ENCODE measurements at places on chromosomes 5 and 9.

GRCh38 chr9:1083325-1083913, 33.3 kb downstream of the DMRT2 start:
- DNase-seq = no peak

- DNase-seq = no peak
These were observed 2.6 kb upstream of the MSX2 start for GRCh38 chr5:174721530-174722432.

DNA sequence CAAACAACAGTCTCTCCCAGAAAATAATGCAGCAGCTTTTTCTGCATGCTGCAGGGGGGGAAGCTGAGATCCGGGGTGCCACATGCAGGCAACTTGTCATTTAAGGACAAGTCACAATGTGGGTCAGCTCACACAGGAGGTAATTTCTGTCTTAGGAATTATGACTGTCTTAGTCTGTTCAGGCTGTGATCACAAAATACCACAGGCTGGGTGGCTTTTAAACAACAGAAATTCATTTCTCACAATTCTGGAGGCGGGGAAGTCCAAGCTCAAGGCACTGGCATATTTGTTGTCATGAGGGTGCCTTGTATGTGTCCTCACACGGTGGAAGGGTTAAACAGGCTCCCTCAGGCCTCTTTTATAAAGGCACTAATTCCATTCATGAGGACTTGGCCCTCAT, 127.7 kb downstream of the DIRAS2 start:
- no peak for DNase-seq

GRCh38 chr9:1222511-1222910, 172.4 kb downstream of the DMRT2 start:
- no peak for DNase-seq

- no peak for DNase-seq
These were observed 28.9 kb downstream of the ZNF366 start for GRCh38 chr5:72478276-72478675.

- no peak for DNase-seq
These were observed 130.8 kb downstream of the GDNF start for GRCh38 chr5:37709020-37709419.

DNA sequence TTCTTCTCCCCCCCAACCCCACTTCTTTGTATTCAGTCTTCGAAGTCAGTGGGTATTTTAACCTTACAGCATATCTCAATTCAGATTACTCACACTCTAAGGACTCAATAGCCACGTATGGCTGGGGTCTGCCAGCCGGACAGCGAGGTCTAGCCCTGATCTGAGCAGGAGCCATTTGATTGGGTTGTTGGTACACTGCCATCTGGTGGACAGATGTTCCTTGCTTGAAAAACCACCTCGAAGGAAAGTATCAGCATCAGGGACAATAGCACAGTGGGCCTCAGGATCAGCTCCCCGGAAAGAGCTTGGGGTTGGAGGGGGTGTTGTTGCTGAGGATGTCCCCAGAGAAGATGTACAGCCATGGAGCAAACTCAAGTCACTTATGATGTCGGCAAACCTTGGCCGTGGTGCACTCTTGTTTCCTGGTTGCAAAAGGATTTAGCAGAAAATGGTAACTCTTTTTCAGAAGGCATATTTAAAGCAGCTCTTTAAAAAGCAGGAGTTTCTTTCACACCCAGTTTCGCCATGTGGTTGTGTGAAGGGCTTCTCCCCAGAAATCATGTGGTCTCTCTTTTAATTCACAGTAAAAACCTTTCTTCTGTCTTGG, 31.7 kb upstream of the KCNMB1 start:
- DNase-seq = no peak

GRCh38 chr9:130311408-130312140, 46.0 kb downstream of the HMCN2 start:
- DNase-seq = no peak

DNA sequence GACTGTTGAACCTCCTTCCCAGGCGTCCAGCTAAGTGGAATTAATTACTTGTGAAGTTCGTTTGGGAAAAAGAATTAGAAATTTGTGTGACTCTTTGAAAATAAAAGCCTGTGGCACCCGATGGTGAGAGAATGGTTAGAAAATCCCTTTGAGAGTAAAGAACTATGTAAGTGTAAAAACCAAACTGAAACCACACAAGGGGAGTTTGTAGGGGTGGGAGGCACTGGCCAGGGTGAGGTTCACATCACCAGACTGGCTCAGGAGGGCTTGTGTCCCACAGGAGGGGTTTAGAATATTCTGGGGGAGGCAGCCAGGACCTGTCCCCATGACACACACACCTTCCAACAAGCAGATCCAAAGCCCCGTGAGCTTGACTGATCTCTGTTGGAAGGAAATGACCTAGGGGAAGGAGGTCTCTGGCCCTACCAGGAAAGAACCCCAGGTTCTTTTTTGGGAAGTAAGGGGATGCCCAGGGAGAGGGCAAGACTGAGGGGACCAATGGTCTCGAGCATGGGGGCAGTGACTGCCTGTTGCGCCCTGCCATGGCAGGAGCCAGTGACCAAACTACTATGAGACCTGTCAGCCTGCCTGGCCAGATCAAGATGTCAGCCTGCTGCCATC, 4.3 kb downstream of the SPATA24 start:
- no peak for DNase-seq

GRCh38 chr9:101510459-101510858, 23.2 kb upstream of the RNF20 start:
- DNase-seq = no peak

GRCh38 chr5:60092671-60093422, 199.3 kb upstream of the PDE4D start:
- DNase-seq = no peak

DNA sequence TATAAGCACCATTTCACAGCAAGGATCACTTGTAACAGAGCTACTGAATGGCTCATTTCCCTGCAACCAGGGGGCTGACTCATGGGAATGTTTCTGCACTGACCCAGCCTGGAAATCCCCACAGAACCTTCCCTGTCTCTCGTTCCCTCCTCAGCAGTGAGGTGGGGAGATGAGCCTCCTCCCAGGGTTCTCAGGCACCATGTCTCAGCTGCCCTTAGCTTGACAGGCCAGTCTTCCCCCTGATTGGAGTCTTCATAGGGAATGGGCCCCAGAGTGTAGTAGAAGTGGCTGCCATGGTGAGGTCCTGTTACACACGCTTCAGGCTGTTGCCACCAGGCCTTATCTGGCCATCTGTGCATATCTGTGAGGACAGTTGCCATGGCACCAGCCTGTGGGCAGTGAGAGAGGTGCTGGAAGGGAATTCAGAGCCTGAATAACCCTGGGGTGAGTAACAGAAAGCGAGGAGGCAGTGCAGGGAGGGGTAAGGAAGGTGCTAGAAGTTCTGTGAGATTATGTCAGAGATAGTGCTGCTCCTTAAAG, 324.4 kb downstream of the ENC1 start:
- no peak for DNase-seq

GRCh38 chr9:5869315-5870019, 21.2 kb upstream of the MLANA start:
- no peak for DNase-seq

- no peak for DNase-seq
These were observed 14.3 kb upstream of the CTNND2 start for GRCh38 chr5:11918463-11919045.

DNA sequence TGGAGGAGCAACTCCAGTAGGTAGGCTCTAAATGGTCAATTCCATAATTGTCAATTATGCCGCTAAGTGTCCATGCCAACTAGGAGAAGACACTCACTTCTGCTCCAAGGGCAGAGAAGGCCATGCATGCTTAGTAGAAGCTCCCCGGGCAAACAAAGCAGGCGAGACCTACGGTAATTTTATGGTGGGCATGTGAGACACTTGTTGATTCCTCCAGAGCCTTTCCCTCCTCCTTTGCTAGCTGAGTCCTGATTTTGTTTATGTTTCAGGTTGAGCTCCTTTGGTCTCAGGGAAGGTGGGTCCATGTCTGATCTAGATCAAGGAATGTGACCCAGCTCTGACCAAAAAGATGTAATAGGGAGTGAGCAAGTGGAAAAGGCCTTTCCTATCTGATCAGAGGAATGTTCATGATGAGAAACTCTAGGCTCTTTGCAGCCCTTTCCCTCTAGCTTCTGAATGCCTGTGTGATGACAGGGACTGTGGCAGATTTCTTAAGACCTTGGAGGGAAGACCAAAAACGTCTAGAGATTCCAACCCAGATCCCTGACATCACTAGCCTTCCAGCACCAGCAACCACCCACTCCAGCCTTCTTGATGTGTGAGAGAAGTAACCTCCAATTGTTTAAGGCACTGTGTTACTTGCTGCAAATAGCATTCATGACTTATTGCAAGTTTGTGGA, 7.7 kb upstream of the CPEB4 start:
- no peak for DNase-seq

GRCh38 chr5:1247811-1248210, 22.6 kb downstream of the SLC6A18 start:
- no peak for DNase-seq

Data from esophagus squamous epithelium (tissue), 5 donors.